Muscle of back (tissue), 13 donors: ENCODE measurements at places on chromosomes 3 and 15. TPM values are rescaled to one million over a fixed set of nuclear protein-coding genes. Genes with fewer than 3 reads are reported as not detected.

The PARP15 gene
- 4.6 TPM for polyA plus RNA-seq

The TMEM207 gene
- not detected for polyA plus RNA-seq

The CCR5 gene
- 0.30 TPM for polyA plus RNA-seq

The SATB1 gene
- polyA plus RNA-seq = 44.8 TPM

The RBPMS2 gene
- polyA plus RNA-seq = 6.4 TPM

The QARS1 gene
- 285 TPM for polyA plus RNA-seq

The LINGO1 gene
- 6.9 TPM for polyA plus RNA-seq

The CISH gene
- 9.8 TPM for polyA plus RNA-seq

The XCR1 gene
- 0.90 TPM for polyA plus RNA-seq

The RARRES1 gene
- polyA plus RNA-seq = 3.2 TPM

The LEKR1 gene
- 0.66 TPM for polyA plus RNA-seq

The GPR149 gene
- polyA plus RNA-seq = 0.17 TPM

The PPARG gene
- 3.3 TPM for polyA plus RNA-seq

The BOC gene
- 82.1 TPM for polyA plus RNA-seq

The RBM15B gene
- 27.7 TPM for polyA plus RNA-seq

The RNU5B-1 gene
- not detected for polyA plus RNA-seq

The VGLL4 gene
- 42.3 TPM for polyA plus RNA-seq

The CTSH gene
- 26.8 TPM for polyA plus RNA-seq

The CD276 gene
- 146 TPM for polyA plus RNA-seq

The ZNF80 gene
- polyA plus RNA-seq = not detected

The LRRC15 gene
- polyA plus RNA-seq = 1.6 TPM

The SLITRK3 gene
- polyA plus RNA-seq = 0.04 TPM

The KLF15 gene
- polyA plus RNA-seq = 0.83 TPM

The HEXA gene
- polyA plus RNA-seq = 47.7 TPM

The DNAJA4 gene
- 93.5 TPM for polyA plus RNA-seq

The TF gene
- 6.3 TPM for polyA plus RNA-seq

The ADAMTS17 gene
- polyA plus RNA-seq = 8.1 TPM

The COMMD2 gene
- 38.6 TPM for polyA plus RNA-seq

The ZDHHC23 gene
- polyA plus RNA-seq = 0.94 TPM

The TTC21A gene
- polyA plus RNA-seq = 2.2 TPM

The ACTRT3 gene
- 4.0 TPM for polyA plus RNA-seq

The MANF gene
- 77.2 TPM for polyA plus RNA-seq

The SERINC4 gene
- polyA plus RNA-seq = 0.33 TPM

The CCRL2 gene
- 0.69 TPM for polyA plus RNA-seq

The POLQ gene
- 3.4 TPM for polyA plus RNA-seq

The P2RY14 gene
- polyA plus RNA-seq = 1.4 TPM

The TICRR gene
- 4.4 TPM for polyA plus RNA-seq

The LDHAL6B gene
- not detected for polyA plus RNA-seq

The MNS1 gene
- 5.4 TPM for polyA plus RNA-seq

The ZPLD1 gene
- polyA plus RNA-seq = 0.16 TPM

The CDHR4 gene
- polyA plus RNA-seq = not detected

The FBXO40 gene
- polyA plus RNA-seq = 2.3 TPM

The RNF7 gene
- polyA plus RNA-seq = 90.8 TPM

The GMNC gene
- not detected for polyA plus RNA-seq

The ERICH6 gene
- polyA plus RNA-seq = 0.52 TPM

The ADAMTS9 gene
- polyA plus RNA-seq = 90.6 TPM

The SPTSSB gene
- 0.93 TPM for polyA plus RNA-seq

The CTXN2 gene
- polyA plus RNA-seq = not detected

The SLC22A14 gene
- 0.28 TPM for polyA plus RNA-seq

The RNU6-1 gene
- polyA plus RNA-seq = not detected

The LYZL4 gene
- not detected for polyA plus RNA-seq

The PRR20G gene
- not detected for polyA plus RNA-seq

The AADAC gene
- 0.19 TPM for polyA plus RNA-seq

The LRRC34 gene
- 4.0 TPM for polyA plus RNA-seq

The RAB8B gene
- 21.4 TPM for polyA plus RNA-seq

The GALNT15 gene
- 1.7 TPM for polyA plus RNA-seq

The REC114 gene
- polyA plus RNA-seq = 0.19 TPM

The NOX5 gene
- polyA plus RNA-seq = 0.19 TPM

The PCOLCE2 gene
- 2.5 TPM for polyA plus RNA-seq
